Gastrocnemius medialis (tissue), 4 donors: ENCODE measurements at places on chromosomes 16 and 17.

GRCh38 chr16:56994311-56994710 is 5.0 kb downstream of the NLRC5 start:
- no peak for DNase-seq
- no peak overlapping the region for H3K4me3 ChIP-seq
- H3K4me1 ChIP-seq, result peaks cover 11% of the 10 kb centered on the region
- no peaks in the 10 kb centered on the region for H3K36me3 ChIP-seq
- H3K27me3 ChIP-seq, result no peaks in the 10 kb centered on the region
- no peak overlapping the region for H3K27ac ChIP-seq

GRCh38 chr16:70694088-70694867 is 8.4 kb upstream of the MTSS2 start:
- no peak overlapping the region for H3K4me3 ChIP-seq
- H3K27ac ChIP-seq, result peak overlapping the region; percentile 97
- H3K36me3 ChIP-seq, result no peaks in the 10 kb centered on the region
- DNase-seq, result peak; percentile 87
- H3K27me3 ChIP-seq, result no peaks in the 10 kb centered on the region

GRCh38 chr16:8548166-8548565 is 42.1 kb downstream of the TMEM114 start:
- no peaks in the 10 kb centered on the region for H3K27me3 ChIP-seq
- H3K36me3 ChIP-seq, result no peaks in the 10 kb centered on the region
- no peaks in the 10 kb centered on the region for H3K4me1 ChIP-seq
- no peak overlapping the region for H3K4me3 ChIP-seq
- no peak for DNase-seq

- no peaks in the 10 kb centered on the region for H3K27me3 ChIP-seq
- no peak overlapping the region for H3K27ac ChIP-seq
- no peaks in the 10 kb centered on the region for H3K36me3 ChIP-seq
- no peak for DNase-seq
- peaks cover 9% of the 10 kb centered on the region for H3K4me1 ChIP-seq
- no peak overlapping the region for H3K4me3 ChIP-seq
Measured at GRCh38 chr17:75626496-75627038, 6.7 kb upstream of the SMIM5 start.

DNA sequence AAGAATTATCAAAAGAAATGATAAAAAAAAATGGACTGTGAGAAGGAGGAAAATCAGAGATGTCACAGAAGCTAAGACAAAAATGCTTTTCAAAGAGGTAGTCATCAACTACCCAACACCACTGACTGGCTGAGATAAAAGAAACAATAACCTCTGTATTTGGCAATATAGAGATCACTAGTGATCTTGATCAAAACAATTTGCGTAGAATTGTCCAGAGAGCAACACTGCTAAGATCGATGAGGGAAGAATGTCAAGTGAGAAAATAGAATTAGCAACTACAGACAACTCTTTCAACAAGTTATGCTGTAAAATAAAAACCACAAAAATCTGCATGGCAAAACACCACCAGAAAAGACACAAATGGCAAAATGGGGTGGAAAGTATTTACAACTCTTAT is 66.0 kb downstream of the BRIP1 start:
- H3K4me1 ChIP-seq, result no peaks in the 10 kb centered on the region
- no peak for DNase-seq
- H3K36me3 ChIP-seq, result no peaks in the 10 kb centered on the region
- H3K4me3 ChIP-seq, result no peak overlapping the region
- H3K27me3 ChIP-seq, result no peaks in the 10 kb centered on the region
- no peak overlapping the region for H3K27ac ChIP-seq
